Islet precursor cell (in vitro differentiated cells): ENCODE measurements at places on chromosomes 12 and 14.

- peak; percentile 39 for DNase-seq
Observed at GRCh38 chr12:68439368-68440045, 107.3 kb upstream of the MDM1 start.

DNA sequence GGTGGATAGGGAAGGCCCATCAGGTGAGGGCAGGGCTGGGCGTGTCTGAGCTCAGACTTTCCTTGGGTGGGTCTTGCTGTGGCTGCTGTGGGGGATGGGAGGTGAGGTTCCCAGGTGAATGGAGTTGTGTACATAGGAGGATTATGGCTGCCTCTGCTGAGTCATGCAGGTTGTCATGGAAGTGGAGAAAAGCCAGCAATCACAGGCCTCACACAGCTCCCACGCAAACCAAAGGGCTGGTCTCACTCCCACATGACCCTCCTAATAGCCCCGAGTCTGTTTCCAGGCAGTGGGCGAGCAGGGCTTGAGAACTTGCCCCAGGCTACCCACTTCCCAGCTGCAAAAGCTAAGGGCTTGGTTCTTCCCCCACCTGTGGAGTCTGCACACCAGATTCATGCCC lies 149.5 kb downstream of the IPO8 start:
- DNase-seq, result peak; percentile 65

DNA sequence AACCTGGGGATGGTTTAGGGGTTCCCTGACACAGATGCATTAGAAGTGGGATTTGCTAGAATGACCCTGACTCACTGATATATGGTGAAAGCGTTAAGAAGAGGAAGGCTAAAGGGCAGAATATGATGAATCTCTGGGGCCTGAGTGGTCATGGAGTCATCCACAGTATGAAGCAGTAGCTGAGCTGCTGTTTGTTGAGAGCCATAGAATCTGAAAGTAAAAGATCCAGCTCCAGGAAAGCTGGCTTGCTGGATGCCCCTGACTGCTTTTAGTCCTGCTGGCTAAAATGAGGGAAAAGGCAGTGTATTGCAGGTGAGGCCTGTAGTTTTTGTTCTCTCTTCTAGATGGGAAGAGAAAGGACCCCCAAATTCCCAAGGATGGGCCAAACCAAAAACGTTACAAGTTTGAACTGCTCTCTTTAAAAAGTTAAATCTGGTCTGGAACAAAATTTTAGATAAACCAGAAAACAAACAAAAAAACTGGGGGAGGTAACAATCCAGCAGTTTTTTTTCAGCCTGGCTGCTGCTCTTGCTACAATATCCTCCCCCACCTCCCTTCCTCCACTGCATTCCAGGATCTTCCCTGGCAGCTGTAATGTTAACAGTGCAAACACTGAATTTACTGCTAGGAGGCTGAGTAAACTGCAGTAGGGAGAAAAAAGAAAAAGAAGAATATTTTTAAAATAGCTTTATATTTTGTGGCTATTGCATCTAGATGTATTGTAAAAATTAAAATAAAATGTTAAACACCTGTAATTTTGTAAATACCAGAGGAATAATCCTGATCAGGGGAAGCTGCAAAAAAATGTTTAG lies 16.5 kb downstream of the SEL1L start:
- peak; percentile 65 for DNase-seq

DNA sequence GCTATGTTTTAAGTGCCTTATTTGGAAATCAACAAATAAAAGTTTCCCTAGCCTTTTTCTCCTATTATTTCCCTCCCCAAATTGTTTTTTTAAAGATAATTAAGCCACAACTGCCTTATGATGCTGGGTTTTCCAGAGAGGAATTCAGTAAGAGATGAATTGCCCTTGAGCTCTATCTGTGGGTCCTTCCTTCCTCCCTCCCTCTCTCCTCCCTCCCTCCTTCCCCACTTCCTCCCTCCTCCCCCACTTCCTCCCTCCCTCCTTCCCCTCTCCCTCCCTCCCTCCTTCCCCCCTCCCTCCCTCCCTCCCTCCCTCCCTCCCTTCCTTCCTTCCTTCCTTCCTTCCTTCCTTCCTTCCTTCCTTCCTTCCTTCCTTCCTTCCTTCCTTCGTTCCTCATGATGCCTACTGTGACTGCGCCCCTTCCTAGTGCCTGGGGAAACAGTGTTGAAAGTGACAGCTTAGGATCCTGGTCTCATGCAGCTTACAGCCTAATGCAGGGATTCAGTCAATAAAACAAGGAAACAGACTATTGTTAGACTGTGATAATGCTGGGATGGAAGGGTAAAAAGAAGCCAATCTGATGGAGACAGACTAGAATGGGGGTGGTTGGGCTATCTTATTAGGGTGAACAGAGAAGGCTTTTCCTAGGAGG lies 1417.1 kb downstream of the AACS start:
- no peak for DNase-seq

GRCh38 chr14:78071016-78071549 lies 99.1 kb upstream of the NRXN3 start:
- peak; percentile 36 for DNase-seq

DNA sequence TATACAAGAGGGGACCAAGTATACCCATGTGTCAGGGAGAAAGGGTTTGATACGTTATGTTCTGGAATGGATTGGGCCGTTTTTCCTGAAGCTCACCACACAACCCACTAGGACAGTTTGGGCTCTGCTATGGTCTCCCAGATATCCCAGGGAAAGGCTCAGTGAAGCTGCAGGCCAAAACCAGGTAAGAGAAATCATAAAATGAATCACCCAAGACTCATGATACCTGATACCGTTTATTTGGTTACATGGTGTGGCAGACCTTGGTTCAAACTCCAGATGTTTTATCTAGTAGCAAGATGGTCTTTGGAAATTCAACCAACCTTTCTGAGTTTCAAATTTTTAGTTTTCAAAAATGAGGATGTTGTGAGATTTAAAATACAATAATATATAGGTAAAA lies 177.6 kb downstream of the C12orf75 start:
- DNase-seq, result no peak

GRCh38 chr14:105363847-105364708 lies 34.3 kb upstream of the TEX22 start:
- no peak for DNase-seq

- peak; percentile 71 for DNase-seq
Observed at GRCh38 chr12:109605016-109605415, 31.4 kb downstream of the MVK start.

DNA sequence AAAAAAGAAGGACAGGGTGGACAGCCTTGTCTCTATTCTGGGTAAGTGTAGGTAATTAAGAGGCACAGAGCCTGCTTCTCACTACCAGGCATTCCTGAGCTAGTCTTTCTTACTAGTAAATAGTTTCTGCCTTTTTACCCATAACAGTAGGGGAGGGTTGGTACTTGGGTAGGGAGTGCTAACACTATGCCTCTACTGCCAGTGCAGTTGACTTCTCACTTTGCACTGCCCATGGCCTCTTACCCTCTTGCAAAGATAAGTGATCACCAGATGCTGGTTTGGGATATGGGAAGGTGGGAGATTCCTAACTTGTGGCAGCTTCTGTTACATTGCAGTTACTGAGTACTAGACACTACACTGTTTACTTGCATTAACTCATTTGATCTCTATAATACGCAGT lies 11.6 kb downstream of the AHSA1 start:
- no peak for DNase-seq

GRCh38 chr14:24935796-24936195 lies 114.2 kb downstream of the STXBP6 start:
- DNase-seq, result no peak

- DNase-seq, result peak; percentile 21
Observed at GRCh38 chr14:99325591-99325990, 53.6 kb upstream of the BCL11B start.

DNA sequence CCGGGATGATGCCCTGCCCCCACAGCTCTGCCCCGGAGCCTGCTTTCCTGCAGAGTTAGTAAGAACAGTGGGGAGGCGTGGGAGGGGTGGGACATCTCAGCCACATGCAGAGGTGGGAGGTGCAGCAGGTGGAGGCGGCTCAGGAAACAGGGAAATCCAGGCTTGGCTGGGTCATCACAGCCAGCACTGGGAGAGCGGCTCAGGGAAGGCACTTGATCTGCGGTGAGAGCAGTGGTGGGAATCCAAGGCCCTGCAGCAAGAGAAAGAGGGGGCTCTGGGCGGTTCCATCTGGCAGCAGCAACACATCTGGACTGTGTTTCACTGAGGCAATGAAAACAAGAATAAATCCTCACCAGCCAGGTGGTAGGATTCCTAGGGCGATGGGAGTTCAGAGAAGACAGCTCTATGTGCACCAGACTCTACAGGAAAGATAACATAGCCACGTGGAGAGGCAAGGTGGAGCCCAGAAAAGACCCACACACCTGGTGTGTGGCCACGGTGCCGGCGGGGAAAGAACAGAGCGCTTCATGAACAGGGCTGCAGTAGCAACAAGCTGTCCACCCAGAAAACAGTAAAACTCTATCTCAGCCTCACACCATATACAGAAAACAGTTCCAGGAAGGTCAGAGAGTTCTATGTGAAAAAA lies 57.6 kb downstream of the CCDC85C start:
- DNase-seq, result no peak

DNA sequence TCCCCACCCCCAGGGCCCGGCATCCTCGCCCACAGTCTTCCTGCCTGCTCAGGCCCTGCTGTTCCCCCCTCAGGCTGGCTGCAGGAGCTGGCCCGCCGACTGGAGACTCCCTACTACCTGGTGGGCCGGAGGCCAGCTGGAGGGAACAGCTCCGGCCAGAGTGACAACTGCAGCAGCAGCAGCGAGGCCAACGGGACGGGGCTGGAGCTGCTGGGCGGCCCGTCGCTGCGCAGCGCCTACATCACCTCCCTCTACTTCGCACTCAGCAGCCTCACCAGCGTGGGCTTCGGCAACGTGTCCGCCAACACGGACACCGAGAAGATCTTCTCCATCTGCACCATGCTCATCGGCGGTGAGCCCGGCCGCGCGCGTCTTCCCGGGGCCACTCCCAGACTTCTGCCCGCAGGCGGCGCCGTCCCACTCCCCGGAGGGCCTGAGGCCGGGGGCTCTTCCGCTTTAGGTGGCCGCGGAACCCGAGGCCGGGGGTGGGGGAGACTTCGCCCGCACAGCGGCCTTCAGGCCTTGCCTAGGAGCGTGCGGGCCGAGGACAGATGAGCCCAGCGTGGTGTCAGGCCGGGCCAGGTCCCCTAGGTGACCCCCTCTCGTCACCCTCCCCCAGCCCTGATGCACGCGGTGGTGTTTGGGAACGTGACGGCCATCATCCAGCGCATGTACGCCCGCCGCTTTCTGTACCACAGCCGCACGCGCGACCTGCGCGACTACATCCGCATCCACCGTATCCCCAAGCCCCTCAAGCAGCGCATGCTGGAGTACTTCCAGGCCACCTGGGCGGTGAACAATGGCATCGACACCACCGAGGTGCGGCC lies 10.2 kb downstream of the KCNH3 start:
- peak; percentile 76 for DNase-seq

- DNase-seq, result no peak
Observed at GRCh38 chr12:103100257-103100831, 142.9 kb downstream of the ASCL1 start.

GRCh38 chr14:94113908-94114588 lies 3.5 kb downstream of the IFI27 start:
- DNase-seq, result peak; percentile 38

DNA sequence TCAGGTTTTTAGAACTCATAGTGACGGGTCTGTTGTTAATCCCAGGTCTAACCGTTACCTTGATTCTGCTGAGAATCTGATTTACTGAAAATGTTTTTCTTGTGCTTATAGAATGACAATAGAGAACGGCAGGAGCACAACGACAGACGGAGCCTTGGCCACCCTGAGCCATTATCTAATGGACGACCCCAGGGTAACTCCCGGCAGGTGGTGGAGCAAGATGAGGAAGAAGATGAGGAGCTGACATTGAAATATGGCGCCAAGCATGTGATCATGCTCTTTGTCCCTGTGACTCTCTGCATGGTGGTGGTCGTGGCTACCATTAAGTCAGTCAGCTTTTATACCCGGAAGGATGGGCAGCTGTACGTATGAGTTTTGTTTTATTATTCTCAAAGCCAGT lies 34.4 kb downstream of the PSEN1 start:
- no peak for DNase-seq

DNA sequence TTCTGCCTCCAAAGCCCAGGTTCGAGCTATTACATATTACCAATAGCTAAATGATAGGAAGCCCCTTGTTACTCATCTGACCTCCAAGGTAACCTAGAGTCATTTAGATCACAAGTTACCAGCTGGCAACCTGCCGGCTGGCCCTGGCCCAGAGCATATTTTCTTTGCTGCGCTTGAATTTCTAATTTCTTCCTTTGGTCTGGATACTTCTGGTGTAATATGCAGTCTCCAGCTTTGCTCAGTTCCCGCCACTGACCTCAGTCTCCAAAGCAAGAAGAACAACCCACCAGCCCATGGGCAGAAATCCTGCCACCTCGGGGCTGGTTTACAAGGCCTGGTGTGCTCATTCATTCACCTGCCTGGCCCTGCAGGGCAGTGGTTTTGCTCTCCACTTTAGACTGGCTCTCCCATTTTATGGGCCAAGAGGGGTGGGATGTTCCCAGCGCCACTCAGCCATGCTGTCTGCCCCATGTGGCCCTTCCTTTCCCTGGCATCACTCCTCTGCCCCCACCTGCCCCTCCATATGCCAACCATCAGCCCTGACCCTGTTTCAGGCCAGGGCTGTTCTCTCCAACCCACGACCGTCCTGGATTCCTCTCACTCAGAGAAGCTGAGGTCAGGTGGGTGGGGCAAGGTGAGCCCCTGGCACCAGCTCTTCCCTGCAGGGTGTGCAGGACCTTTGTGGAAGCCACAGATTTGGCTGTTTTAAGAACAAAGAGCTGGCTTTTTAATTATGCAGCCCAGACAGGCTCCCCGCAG lies 76.0 kb downstream of the PRIMA1 start:
- DNase-seq, result peak; percentile 43

GRCh38 chr14:73478684-73479083 lies 12.0 kb upstream of the RIOX1 start:
- no peak for DNase-seq

GRCh38 chr12:113246478-113247122 lies 25.3 kb downstream of the TPCN1 start:
- peak; percentile 92 for DNase-seq

GRCh38 chr14:27091973-27092372 lies 494.1 kb upstream of the NOVA1 start:
- no peak for DNase-seq

GRCh38 chr12:75260316-75260715 lies 50.7 kb upstream of the KCNC2 start:
- DNase-seq, result no peak

DNA sequence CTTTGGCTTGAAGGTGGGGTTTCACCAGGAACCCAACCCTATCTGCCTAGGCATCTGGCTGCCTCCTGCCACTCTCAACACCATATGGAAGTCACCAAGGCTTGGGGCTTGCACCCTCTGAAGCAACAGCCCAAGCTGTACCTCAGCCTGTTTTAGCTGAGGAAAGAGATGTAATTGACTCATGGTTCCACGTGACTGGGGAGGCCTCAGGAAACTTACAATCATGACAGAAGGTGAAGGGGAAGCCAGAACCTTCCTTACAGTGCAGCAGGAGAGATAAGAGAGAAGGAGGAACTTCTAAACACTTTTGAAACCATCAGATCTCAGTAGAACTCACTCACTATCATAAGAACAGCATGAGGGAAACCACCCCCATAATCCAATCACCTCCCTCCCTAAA lies 26.9 kb downstream of the GLIPR1L1 start:
- DNase-seq, result no peak

- no peak for DNase-seq
Observed at GRCh38 chr14:66752109-66752508, 244.2 kb downstream of the GPHN start.
